Germinal center (tissue), 1 donor: ENCODE measurements at places on chromosomes 7 and 10.

- DNase-seq = no peak
Observed at GRCh38 chr10:129498680-129499079, 31.6 kb downstream of the MGMT start.

DNA sequence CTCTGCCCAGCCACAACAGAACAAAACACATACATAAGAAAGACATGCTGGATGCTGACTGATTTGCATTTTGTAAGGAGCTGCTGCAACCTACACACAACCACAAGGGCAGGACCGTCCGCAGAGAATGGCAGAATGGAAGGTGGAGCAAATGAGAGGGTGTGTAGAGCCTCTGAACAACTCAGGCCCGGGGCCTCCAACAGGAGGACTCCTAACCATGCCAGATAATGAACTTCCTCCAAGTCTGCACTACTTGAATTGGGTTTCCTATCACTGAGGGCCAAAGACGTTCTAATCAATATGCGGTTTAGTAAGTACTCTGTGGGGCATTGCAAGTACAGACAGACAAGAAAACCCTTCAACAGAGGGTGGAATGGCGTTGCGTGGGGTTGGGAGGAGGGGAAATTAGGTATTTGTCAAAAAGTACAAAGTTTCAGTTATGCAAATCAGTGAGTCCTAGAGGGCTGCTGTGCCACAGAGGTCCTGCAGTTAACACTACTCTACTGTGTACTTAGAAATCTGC, 14.6 kb downstream of the VOPP1 start:
- peak; percentile 71 for DNase-seq

GRCh38 chr7:29386196-29386765, 177.4 kb upstream of the PRR15 start:
- no peak for DNase-seq

GRCh38 chr10:80528185-80528700, 9.5 kb upstream of the SH2D4B start:
- no peak for DNase-seq

DNA sequence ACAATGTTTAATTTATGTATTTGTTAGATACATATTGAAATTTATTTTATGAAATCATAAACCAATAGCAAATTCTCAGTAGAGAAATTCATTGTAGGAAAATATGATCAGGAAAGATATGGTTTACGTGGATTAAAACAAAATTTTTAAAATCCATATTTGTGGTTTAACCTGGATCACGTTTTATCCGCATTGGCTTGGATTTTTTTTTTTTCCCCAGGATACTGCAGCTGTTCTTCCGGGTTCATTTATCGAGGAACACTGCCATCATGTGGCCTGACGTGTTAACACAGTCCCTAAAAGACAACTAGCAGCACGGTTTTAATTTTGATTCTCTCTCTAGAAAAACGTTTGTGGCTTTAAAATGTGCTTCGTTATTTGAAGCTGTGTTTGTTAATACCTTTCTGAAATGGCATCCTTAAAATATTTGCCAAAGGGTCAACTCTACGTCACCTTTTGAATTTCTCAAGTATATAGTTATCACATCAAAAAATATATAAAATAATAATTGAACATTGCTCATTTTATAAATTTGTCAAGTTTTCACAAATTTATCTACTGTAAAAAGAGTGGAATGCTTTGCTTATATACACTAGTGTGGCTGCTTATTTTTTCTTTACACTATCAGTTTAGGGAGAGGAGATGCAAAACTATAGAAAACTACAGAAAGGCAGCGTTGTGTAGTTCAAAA, 8.7 kb upstream of the ASB4 start:
- DNase-seq = peak; percentile 39

- no peak for DNase-seq
Observed at GRCh38 chr7:32516551-32517100, 21.3 kb downstream of the AVL9 start.

DNA sequence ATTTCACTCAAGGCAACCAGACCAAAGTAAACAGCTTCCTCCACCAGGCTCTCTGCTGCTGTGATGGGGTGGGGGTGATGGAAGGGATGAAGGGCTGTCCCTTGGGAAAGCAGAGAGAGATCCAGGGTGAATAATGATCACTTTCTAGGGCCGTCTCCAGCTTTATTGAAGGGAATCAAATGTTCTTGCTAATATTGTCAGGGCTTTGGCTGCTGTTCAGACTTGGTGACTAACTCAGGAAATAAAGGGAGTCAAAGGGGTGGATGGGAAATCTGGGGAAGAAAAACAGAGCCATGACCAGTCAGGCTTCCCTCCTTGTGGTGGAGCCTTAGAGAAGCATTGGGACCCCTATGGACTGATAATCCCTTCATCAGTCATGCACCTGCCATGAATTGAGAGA, 196.2 kb upstream of the AGK start:
- DNase-seq = no peak

GRCh38 chr7:106757846-106758245, 96.9 kb upstream of the CCDC71L start:
- DNase-seq = no peak

GRCh38 chr7:23970193-23970592, 260.2 kb downstream of the STK31 start:
- no peak for DNase-seq

DNA sequence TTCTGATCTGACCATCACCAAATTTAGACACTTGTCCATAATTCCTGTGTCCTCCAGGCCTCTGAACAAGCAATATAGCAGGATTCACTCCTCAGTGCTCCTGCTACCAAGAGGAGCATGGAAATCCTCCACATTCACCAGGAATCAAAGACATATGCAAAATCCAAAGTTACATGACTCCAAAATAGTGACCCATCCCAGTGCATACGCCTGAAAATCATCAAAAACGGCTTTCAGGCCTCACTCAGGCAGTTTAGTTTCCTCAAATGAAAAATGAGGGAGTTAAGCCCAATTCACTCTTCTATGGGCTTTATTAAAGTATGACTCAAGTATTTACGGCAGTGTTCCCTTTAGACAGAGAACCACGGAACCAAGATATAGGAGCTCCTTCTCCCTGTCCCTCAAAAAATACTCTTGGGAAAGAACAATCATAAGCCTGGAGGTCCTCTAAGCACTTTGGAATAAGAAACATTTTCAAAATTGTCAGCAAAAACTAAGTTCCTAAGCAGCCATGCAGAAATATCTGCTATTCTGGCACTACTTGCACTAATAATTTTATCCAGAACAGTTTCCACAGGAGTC, 240.7 kb downstream of the PARD3 start:
- DNase-seq = no peak

DNA sequence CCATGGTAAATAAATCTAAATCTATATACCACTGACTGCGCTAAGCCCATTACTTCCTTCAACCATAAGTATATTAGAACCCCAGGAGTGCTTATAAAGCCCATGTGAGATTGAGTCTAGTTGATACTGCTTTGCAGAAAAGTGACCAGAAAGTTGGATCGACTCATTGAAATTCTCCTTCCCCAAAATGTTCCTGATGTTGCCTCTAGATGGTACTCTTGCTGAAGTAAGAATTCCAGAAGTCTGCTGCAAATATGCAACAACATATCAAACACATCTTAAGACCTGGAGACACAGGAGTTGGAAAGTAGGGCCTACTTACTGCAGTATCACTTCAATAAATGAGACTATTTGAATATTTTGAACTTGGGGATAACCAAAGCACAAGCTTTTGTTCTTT, 550.8 kb downstream of the IPMK start:
- no peak for DNase-seq

GRCh38 chr10:32909456-32909855, 48.6 kb downstream of the ITGB1 start:
- no peak for DNase-seq

DNA sequence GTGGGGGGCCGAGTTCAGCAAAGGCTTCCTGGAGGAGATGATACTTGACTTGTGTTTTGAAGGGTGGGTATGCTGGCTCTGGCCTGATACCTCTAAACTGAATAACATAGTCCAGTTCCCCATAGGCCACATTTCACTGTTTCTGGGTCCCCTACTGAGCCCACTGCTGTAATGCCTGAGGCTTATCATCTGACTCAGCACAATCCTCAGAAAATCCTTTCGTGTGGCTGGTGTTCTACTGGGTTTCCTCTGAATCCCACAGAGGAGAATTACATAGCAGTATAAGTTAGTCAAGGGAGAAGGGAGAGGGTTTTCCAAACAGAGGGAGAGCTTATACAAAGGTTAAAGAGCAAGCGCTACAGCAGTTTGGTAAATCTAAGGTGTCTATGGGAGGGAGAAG, 2.8 kb upstream of the R3HCC1L start:
- DNase-seq = no peak

- DNase-seq = no peak
Observed at GRCh38 chr7:16989811-16990413, 108.1 kb upstream of the AGR3 start.

- no peak for DNase-seq
Observed at GRCh38 chr7:21454182-21454581, 26.3 kb downstream of the SP4 start.

GRCh38 chr7:108083980-108084379, 46.2 kb downstream of the LAMB4 start:
- no peak for DNase-seq

- DNase-seq = no peak
Observed at GRCh38 chr10:5314840-5315239, 49.9 kb upstream of the UCN3 start.

DNA sequence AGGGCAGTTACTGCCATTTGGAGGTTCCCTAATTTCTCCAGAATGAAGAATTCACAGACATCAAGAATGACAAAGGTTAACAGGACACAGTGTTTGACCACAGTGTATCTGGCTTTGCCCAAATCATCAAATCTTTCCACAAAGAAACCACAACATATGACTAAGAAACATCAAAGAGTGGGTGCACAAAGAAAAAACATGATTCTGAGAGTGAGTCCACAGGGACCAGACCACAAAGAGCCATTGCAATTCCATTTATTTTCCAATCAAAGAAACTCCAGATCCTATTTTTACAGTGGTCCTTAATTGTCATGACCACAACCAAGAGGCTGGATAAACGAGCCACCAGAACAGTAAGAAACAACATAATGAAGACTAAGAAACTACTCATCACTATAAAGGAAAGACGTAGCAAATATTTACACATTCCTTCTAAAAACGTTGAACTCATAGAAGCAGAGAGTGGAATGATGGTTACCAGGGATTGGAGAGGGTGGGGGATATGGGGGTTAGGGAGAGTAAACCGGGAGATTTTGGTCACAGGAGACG, 286.5 kb downstream of the DOCK4 start:
- no peak for DNase-seq

DNA sequence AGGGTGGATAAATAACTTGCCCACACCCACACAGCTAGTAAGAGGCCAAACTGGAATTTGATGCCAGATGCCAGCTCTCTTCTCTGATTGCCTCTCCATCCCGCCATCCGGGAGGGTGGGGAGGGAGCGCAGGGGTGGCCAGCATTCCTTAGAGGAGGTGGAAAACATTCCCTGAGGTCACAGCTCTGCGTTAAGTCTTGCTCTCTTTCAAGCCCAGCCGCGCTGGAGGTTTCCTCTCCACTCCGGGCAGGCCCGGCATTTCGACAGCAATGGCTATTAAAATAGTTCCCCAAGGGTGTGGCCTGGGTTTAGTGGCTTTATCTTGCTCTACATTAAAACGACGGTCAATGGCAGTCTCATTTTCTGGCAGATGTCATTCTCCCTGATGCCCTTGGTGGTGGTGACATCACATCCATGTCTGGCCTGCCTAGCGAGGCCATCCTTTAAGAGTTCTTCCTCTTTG, 16.1 kb upstream of the C10orf71 start:
- DNase-seq = no peak

GRCh38 chr10:123685260-123685659, 19.1 kb downstream of the GPR26 start:
- no peak for DNase-seq

GRCh38 chr7:33821970-33822369, 83.4 kb upstream of the BMPER start:
- DNase-seq = no peak

DNA sequence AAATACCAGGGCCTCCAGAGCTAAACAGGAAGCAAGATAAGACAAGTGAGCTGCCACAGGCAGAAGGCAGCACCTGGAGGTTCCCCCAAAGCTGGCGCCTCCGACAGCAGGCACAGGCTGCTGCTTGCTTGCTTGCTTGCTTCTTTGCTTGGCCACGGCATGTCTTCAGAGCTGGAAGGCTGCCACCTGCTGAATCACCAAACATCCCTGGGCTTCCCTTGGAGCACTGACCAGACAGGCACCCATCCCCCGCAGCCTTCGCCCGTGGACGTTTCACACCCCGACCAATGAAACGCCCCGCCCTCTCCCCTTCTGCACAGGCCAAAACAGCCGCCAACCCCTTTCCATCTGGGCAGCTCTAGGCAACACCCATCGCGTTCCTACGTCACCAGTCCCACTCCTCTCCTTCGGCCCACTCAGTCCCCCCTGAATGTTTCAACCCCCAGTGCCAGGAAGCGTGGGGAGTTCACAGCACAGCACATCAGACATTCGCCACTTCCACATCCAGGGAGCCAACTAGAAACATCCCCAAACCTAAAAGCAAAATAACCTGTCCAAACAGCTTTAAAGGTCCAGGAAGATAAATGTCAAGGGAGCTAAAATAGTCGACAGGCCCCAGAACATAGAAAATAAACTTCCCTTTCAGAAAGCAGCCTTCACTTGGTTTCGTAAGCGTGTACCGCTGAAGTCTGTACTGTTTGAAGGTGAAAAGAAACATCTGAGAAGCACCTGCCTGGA, 1.6 kb downstream of the SGMS1 start:
- DNase-seq = peak; percentile 65

- no peak for DNase-seq
Observed at GRCh38 chr10:130371156-130371555, 235.0 kb downstream of the GLRX3 start.

GRCh38 chr10:109824206-109824605, 99.1 kb downstream of the XPNPEP1 start:
- no peak for DNase-seq

- no peak for DNase-seq
Observed at GRCh38 chr7:101934618-101935017, 117.2 kb downstream of the CUX1 start.

DNA sequence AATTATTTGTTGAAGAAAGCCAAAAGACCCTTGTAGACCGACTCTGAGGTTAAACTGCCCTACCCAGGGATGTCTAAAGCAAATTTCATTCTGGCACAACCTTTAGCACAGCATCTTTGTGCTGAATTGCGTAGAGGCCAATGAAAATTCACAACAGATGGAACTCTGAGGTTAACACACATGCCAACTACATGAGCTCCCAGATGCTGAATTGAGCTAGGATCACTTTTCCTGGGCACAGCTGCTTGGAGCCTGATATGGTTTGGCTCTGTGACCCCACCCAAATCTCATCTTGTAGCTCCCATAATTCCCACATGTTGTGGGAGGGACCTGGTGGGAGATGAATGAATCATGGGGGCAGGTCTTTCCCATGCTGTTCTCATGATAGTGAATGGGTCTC, 158.0 kb upstream of the PTN start:
- DNase-seq = no peak

GRCh38 chr10:111835574-111835973, 348.0 kb downstream of the GPAM start:
- DNase-seq = no peak

DNA sequence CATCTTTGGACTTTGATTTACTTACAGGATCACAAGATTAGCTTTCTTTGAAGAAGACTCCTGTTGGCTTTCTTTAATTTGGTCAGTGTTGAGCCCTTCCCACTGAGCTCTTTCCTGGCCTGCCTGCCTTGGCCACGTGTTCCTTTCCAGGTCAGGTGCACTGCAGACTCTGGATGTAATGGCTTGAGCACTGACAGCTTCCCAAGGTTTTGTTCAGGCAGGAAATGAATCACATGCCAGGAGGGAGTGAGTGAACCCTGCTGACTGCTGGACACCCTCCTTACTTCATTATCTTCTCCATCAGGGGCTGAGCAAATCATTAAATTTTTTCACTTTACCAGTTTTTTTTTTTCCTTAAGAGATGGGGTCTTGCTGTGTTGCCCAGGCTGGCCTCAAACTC, 29.8 kb downstream of the SNX10 start:
- no peak for DNase-seq

- no peak for DNase-seq
Observed at GRCh38 chr10:23053036-23053435, 42.3 kb upstream of the MSRB2 start.
